ENCODE measurements at places on chromosomes 11 and 22. TPM values are rescaled to one million over a fixed set of nuclear protein-coding genes. Genes with fewer than 3 reads are reported as not detected.

GRCh38 chr11:112437096-112437495, 176.4 kb upstream of the PLET1 start:
- H3K4me3 ChIP-seq, result no peak overlapping the region
- no peaks in the 10 kb centered on the region for H3K4me1 ChIP-seq
- no peaks in the 10 kb centered on the region for H3K27me3 ChIP-seq
- no peaks in the 10 kb centered on the region for H3K36me3 ChIP-seq

DNA sequence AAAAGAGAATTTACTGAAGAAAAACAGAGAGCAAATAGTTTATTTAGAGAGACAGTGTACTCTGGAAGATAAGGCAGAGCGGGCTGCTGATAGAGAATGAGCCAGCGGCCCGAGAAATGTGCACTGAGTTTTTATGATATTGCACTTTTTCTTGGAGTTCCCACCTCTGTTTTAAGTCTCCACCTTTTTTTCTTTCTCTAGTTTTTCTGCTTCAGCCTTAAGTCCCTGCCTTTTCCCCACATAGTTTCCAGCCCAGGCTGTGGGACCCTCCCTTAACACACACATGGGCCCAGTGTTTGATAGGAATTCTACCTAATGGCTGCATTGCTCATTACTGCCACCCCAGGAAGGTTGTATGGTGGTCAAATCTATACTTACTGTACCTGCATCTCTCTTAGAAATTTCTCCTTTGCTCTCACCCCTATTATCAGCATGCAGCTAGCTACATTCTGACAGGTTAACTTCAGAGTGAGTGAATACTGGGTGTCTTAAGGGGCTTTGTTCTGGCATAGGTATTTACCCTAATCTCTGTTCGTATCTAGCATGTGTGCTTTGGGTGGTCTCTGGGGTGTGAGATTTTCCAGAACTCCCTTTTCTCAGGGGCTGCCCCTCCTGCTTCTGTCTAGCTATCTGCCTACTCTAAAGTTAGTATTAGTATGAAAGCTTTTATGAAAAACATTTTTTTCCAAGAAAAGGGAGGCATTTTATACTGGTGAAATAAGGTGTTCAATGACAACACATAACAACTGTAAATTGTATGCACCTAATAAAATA, 127.3 kb upstream of the TOP3B start:
- no peaks in the 10 kb centered on the region for H3K27me3 ChIP-seq
- H3K4me1 ChIP-seq, result peaks cover 6% of the 10 kb centered on the region
- DNase-seq, result peak; percentile 9
- no peaks in the 10 kb centered on the region for H3K36me3 ChIP-seq

- no peak for DNase-seq
- no peak overlapping the region for H3K4me3 ChIP-seq
- H3K27ac ChIP-seq, result no peak overlapping the region
- H3K4me1 ChIP-seq, result peaks cover 14% of the 10 kb centered on the region
- no peaks in the 10 kb centered on the region for H3K36me3 ChIP-seq
- no peaks in the 10 kb centered on the region for H3K27me3 ChIP-seq
These were observed 65.0 kb upstream of the PTPRJ start for GRCh38 chr11:47915374-47915773.

GRCh38 chr11:6576471-6577373, 26.7 kb downstream of the RRP8 start:
- H3K27ac ChIP-seq, result peak overlapping the region; percentile 91
- peaks cover 3% of the 10 kb centered on the region for H3K4me1 ChIP-seq
- H3K27me3 ChIP-seq, result no peaks in the 10 kb centered on the region
- no peak overlapping the region for H3K4me3 ChIP-seq
- no peaks in the 10 kb centered on the region for H3K36me3 ChIP-seq
- DNase-seq, result peak; percentile 58

GRCh38 chr22:37929390-37929789, 23.3 kb downstream of the MICALL1 start:
- H3K4me1 ChIP-seq, result no peaks in the 10 kb centered on the region
- H3K27ac ChIP-seq, result no peak overlapping the region
- no peak for DNase-seq

DNA sequence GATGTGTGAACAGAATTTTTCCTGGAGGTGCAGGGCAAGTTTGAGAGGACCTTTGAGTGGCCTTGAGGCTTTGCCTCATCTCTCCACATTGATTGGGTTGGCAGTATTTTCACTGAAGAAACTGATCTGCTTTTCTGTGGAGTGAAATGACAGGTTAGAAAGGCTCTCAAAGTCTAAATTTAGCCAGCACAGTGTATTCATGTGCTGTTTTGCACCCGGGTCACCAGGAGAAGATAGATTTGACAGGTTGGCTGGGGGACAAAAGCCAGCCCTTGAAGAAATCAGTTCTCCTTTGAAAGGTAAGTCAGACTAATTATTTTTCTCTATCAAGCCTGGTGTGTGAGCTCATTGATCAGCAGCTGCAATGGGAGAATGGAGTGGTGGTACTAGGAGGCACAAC, 152.9 kb downstream of the DBX1 start:
- DNase-seq, result no peak
- H3K4me3 ChIP-seq, result no peak overlapping the region
- no peak overlapping the region for H3K27ac ChIP-seq

GRCh38 chr11:45079943-45080719, 66.3 kb upstream of the PRDM11 start:
- no peak for DNase-seq
- peaks cover 10% of the 10 kb centered on the region for H3K27me3 ChIP-seq
- H3K27ac ChIP-seq, result no peak overlapping the region
- no peaks in the 10 kb centered on the region for H3K36me3 ChIP-seq
- H3K4me3 ChIP-seq, result no peak overlapping the region

GRCh38 chr11:1639102-1639620, 9.6 kb downstream of the KRTAP5-5 start:
- H3K4me3 ChIP-seq, result no peak overlapping the region
- no peaks in the 10 kb centered on the region for H3K36me3 ChIP-seq
- DNase-seq, result no peak

- peak overlapping the region; percentile 60 for H3K27ac ChIP-seq
- no peaks in the 10 kb centered on the region for H3K27me3 ChIP-seq
- peak; percentile 16 for DNase-seq
- no peaks in the 10 kb centered on the region for H3K36me3 ChIP-seq
- no peak overlapping the region for H3K4me3 ChIP-seq
These were observed 727.6 kb downstream of the METTL15 start for GRCh38 chr11:28835790-28836189.

GRCh38 chr11:7591987-7592386, 78.2 kb downstream of the PPFIBP2 start:
- no peaks in the 10 kb centered on the region for H3K27me3 ChIP-seq
- H3K36me3 ChIP-seq, result no peaks in the 10 kb centered on the region
- no peak overlapping the region for H3K27ac ChIP-seq
- no peak overlapping the region for H3K4me3 ChIP-seq

- H3K27me3 ChIP-seq, result no peaks in the 10 kb centered on the region
- H3K27ac ChIP-seq, result no peak overlapping the region
- no peak for DNase-seq
- no peaks in the 10 kb centered on the region for H3K36me3 ChIP-seq
These were observed 256.3 kb downstream of the BRD1 start for GRCh38 chr22:49571326-49571725.

GRCh38 chr22:32518381-32518780, 43.8 kb downstream of the FBXO7 start:
- no peaks in the 10 kb centered on the region for H3K27me3 ChIP-seq
- no peaks in the 10 kb centered on the region for H3K4me1 ChIP-seq
- DNase-seq, result no peak
- H3K27ac ChIP-seq, result no peak overlapping the region

DNA sequence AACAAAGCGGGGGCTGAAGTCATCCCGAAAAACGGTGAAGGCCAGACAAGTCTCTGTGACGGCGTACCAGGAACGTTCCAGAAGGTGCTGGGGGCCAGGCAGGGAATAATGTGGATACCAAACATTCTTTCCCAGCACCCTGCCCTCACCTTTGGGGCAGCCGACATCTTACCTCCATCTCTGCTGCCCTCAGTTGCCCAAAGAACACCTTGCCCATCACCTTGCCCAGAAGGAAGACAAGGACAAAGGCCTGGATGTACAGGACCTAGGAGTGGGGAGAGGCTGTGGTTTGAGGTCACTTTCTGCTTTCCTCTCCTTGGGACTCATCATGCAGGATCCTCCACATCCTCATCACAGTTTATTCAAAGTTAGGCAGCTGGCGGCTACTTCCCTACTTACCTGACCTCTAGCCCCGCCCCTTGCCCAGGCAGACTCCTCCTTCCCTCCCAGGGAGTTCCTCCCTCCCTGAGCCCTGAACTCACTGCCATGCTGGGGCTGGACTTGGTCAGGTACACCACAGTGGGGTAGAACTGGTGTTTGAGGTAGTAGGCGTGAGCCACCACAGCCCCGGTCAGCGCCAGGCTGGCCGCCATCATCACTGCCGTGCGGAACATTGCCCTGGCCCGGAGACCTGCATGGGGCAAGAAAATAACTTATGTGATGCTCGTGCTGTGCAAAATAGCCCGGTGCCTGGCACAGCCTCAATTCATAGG, 1.2 kb downstream of the SYVN1 start:
- H3K27me3 ChIP-seq, result no peaks in the 10 kb centered on the region
- peaks cover 17% of the 10 kb centered on the region for H3K4me1 ChIP-seq
- peak overlapping the region; percentile 98 for H3K27ac ChIP-seq

DNA sequence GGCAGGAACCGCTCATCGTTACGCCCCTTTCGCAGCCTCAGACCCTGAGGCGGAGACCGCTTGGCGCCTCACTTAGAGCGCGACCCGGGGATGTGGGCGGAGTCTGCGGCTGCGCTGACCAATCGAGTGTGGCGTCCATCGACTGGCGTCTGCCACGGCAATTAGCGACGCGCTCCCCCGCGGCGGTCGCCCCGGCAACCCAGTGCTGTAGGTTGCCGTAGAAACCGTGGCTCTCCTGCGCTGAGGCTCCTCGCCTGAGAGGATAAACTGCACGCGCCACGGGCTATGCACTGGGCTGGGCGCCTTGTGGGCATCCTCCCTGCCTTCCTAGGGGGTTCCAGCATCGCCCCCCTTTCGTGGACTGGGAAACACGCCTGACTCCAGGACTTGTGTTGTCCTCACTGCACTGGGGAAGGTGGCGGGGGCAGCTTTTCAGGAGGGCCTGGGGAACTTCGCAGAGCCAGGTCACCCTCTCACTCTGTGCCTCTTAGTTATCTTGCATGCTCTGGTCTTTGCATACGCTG, 701 bp upstream of the P2RX6 start:
- peak overlapping the region; percentile 60 for H3K27ac ChIP-seq
- peaks cover 15% of the 10 kb centered on the region for H3K4me1 ChIP-seq
- no peaks in the 10 kb centered on the region for H3K36me3 ChIP-seq
- DNase-seq, result peak; percentile 94
- H3K4me3 ChIP-seq, result no peak overlapping the region

DNA sequence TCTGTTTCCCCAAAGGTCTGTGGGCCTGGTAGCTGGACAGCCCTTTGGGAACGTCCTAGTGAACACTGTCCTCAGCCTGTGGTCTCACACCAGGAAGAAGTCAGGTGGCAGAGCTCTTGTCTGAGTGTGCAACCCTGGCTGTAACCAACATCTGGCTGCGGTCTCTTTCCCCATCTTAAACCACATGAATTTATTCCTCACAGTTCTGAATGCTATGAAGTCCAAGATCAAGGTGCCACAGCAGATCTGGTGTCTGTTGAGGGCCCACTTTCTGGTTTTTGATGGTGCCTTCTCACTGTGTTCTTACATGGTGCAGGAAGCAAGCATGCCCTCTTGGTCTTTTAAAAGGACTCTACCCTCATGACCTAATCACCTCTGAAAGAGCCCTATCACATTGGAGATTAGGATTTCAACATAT, 2.7 kb downstream of the UPB1 start:
- no peak for DNase-seq
- no peak overlapping the region for H3K27ac ChIP-seq
- peaks cover 5% of the 10 kb centered on the region for H3K27me3 ChIP-seq
- peaks cover 47% of the 10 kb centered on the region for H3K4me1 ChIP-seq

- no peaks in the 10 kb centered on the region for H3K36me3 ChIP-seq
- no peak for DNase-seq
- no peak overlapping the region for H3K4me3 ChIP-seq
- peaks cover 10% of the 10 kb centered on the region for H3K27me3 ChIP-seq
- H3K4me1 ChIP-seq, result no peaks in the 10 kb centered on the region
These were observed 193.3 kb downstream of the C11orf91 start for GRCh38 chr11:33507356-33507755.

DNA sequence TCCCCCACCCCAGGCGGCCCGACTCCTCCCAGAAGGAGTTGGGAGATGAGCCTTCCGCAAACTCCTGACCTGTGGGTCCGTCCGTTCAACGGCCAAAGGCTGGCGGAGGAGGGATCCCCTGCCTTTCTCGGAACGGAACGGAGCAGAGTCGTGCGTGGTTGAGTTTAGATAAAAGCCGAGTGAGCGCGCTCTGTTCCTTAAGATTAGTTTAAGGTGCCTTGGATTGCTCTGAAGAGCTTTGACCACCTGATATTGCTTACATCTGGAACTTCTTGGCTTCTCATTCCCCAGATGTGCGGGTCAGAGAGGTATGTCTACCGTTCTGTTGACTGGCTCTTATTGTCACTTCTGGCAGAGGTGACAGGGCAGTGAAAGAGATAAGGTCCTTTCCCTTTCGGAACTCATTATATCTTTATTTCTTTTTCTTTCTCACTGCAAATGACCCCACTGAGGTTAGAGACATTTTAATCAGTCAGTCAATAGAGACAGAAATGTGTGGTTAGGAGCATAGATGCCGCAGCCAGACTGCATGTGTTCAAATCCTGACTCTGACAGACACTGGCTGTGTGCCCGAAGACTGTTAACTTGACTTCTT, at the start of gene TRIM6:
Gene TRIM6 (plus strand): TSS at position 31 of the 595 bp plus-strand sequence. CDS start 261 bp downstream, at position 292.
- H3K27me3 ChIP-seq, result no peaks in the 10 kb centered on the region
- no peaks in the 10 kb centered on the region for H3K4me1 ChIP-seq
- peak; percentile 80 for DNase-seq
- no peaks in the 10 kb centered on the region for H3K36me3 ChIP-seq
- H3K4me3 ChIP-seq, result peak within 1 kb of the TSS; percentile 48
- peak within 1 kb of the TSS; percentile 66 for H3K27ac ChIP-seq

DNA sequence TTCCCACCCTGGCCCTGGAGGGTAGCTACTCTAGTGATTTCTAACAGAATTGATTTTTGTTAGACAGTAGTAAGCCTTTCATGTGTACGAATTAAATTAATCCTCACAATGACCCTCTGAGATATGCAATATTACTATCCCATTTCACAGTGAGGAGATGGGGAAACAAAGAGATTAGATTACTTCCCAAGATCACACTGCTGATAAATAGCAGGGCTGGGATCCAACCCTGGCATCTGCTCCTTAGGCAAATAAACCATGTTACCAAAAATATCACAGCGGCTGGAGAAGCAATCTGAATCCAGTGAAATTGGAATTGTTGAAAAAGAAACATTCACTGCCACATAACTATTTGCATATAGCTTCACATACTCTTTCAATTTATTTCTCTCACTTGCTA, 12.8 kb upstream of the CAVIN3 start:
- H3K36me3 ChIP-seq, result no peaks in the 10 kb centered on the region
- no peak for DNase-seq

MYO18B gene
- 0.23 TPM for total RNA-seq

AIFM3 gene
- total RNA-seq, result 1.3 TPM

CECR2 gene
- total RNA-seq, result 3.3 TPM

NOL12 gene
- total RNA-seq, result 22.6 TPM

SCGB1C1 gene
- not detected for total RNA-seq

CTTN gene
- total RNA-seq, result 207 TPM

CARNS1 gene
- 0.92 TPM for total RNA-seq

OR5B17 gene
- total RNA-seq, result not detected
